ENCODE measurements at places on chromosomes 6 and 20.

DNA sequence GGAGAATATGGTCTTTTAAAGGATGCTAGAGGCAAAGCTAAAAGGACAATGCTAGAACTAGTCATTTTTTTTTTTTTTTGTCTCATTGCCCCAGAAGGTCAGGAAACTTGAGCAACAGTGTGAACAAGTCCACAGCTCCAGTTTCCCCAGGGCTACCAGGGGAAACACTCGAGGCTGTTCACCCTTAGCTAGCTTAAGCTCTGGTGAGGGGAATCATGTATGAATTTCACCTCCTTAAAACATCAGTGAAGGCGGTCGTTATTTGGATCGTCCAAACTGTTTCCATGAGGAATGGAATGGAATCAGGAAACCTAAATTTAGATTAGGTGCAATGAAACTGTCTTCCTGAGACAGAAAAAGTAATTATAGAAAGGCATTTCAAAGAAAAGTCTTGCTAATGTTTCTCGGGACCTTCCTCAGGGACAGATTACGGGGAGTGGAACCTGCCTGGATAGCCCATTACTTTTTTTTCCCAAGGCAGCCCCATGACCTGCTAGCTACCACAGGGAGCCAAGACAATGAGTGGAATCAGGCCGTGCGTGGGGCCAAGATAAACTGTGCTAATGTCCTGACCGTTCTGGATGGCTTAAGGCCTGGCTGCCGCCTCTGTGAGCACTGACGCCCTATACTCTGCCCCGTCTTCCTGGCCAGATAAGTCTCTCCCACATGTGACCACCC lies 164.8 kb upstream of the SGK1 start:
- no peak for DNase-seq

DNA sequence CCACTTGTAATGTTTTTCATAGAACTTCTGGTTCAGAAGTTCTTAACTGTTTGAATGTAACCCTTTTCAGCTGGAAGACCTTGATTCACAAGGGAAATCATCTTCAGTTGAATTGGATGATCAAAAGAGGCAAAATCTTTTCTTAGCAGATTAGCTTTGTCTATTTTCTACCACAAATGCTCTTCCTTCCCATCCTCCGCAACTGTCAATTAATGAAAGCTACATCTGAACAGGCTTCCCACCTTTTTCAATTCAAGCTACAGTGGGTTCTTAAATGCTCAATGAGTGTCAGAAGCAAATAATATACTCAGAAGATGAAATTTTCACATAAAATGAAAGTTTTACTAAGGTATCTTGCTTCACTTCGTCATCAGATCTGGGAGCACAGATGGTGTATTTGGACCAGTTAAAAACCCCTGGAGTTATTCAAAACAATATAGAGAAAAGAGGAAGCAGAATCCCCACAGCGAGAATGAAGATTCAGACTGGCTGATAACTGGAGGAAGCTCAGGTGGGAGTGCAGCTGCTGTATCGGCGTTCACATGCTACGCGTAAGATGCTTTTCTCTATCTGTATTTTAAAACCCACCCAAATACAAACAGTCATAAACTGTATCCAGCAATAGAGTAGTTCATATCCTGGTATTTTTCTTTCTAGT lies 19.4 kb downstream of the QRSL1 start:
- no peak for DNase-seq

GRCh38 chr20:24692446-24693200 lies 223.2 kb downstream of the SYNDIG1 start:
- DNase-seq = no peak

DNA sequence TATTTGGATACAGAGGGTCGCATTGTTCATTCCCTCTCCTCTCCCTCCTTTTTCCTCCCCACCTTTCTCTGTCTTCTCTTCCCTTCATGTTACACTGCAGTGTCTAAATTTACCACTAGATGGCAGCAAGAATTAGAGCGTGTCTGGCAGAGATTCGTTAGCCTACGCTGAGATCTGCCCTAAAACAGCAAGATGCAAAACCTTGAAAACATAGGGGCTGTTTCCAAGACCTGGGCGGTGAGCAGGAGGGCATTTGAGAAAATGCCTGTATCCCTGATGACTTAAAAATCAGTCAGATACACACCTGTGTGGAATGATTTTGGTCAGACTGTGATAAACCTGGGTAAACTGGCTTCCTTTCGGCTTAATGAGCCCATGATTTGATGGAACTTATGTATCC lies 101.5 kb upstream of the ISM1 start:
- DNase-seq = no peak

DNA sequence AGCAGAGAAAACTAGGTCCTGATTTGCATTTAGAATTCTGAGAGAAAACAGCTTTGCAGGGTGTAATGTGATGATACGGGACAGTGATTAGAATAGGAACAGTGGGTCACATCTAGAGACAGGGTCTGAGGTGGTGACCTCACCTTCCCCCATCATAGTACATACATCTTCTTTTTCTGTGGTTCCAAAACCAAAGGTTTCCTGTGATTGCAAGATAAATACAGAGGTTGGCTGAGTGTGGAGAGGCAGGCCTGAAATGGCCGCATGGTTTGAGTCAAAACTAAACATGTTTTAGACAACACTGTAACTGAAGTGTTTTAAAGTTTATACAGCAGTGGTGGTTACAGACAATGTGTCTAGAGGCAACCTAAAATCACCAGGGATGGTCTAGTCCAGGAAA lies 10.4 kb upstream of the NT5DC1 start:
- no peak for DNase-seq

GRCh38 chr20:25543068-25543467 lies 42.3 kb downstream of the NINL start:
- DNase-seq = no peak

DNA sequence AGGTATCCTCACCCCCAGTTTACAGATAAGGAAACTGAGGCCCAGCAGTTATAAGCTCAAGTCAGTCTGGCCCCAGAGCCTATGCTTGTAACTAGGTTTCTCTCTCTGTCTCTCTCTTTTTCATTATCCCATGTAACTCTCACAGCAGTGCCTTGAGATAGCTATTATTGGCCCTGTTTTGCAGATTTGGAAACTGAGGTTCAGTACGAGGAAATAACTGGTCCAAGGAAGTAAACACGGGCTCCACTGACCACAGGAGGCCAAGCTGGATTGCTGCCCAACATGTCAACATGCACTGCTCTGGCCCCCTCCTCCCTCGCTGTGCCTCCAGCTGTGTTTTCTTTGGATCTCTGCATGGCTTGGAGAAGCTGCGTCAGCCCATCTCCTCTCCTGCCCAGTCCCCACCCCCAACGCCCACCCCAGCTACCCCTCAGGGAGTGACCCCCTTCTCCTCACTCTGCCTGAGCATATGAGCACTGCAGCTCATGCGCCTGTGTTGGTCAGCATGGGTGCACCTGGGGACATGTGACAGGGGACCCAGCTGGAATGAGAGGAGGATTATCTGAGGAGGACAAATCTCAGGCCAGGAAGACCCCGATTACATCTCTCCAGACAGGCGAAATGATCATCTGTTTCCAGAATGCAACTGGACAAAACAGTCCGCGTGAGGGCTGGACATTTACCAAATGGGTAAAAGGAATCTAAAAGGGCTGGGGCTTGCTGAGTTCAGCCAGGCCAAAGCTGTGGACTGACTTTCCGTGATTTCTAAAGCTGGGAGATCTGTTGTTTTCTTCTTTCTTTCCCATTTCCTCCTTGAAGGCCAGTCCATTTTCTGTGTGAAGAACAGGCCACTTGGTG lies 7.8 kb upstream of the PLTP start:
- DNase-seq = no peak

DNA sequence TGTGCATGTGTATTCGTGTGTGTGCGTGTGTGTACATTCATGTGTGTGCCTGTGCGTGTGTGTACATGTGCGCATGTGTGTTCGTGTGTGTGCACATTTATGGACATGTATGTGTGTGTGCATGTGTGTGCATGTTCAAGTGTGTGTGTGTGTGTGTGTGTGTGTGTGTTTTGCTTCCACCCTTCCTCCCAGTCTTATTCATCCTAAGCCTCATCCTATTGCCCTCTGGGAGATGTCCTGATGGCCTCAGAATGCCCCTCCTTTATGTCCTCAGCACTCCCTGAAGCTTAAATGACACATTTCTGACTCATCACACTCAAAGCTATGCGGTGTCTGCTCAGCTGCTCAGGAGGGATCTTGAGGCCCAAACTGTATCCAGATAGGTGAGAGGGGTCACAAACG lies 76.6 kb upstream of the CCDC167 start:
- DNase-seq = no peak

DNA sequence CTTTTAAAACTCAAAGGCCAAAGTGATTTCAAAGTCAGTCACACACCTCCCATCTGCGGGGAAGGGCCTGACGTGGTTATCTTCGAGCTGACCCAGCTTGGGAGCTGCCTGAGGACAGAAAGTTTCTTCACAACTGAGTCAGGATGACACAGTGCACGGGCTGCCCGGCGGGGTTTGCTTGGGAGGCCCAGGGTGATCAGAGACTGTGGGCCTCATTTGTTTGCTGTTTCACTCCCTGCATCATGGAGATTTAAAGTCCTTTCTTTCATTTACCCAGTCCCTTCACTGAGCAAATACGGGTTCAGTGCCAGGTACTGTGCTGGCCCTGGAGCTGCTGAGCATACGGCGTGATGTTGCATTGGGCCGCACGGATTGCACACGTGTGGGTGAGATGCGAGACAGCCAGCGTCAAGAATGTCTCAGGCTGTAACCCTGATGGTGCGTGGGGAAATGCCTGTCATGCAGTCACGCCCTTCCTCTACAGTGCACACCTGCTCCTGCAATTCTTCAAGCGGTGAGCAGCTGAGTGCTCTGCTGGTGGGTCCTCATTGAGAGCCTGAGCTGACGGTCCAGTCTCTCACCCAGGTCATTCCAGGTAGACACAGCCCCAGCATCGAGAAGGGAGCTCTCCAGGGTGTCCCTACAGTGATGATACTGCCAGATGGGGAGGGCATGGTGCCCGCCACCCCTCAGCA lies 82.7 kb upstream of the PMEPA1 start:
- no peak for DNase-seq

DNA sequence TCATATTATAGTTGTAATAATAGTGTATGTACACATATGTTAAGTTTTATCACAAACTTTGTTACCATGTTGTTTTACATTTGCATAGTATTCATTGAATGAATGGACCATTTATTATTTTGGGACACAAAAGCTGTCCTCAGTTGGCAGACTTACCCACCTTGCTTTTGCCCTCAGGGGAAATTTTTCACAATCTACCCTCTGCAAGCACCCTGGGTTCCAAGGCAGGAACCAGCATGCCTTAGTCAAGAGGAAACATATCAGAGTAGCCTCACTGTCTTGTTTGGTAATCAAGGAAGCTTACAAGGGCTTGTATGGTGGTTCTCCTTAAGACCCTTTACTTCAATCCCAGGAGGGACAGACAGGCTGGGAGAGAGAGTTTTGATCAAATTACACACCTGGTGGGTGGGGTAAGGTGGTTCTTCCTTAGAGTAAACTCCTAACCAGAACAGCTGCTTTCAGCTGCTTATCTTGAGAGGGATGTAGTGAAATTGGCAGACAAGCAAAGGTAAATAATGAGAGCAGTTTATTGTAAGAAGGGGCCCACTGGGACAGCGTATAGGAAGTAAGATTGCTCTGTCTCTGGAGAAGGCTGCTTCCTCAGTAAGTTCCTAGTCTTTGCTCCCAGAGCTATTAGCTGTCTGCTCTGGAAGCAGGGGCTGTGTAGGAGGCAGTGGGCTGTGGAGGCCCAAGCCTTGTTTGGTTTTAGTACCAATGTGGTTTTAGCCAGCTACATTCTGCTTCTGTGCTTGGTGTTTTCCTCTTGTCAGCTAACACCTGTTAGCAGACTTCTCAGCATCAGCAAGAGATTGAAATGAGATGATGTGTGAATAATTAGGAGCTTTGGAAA lies 31.1 kb downstream of the BRPF3 start:
- DNase-seq = no peak

GRCh38 chr6:3386374-3386857 lies 70.4 kb downstream of the SLC22A23 start:
- DNase-seq = no peak

DNA sequence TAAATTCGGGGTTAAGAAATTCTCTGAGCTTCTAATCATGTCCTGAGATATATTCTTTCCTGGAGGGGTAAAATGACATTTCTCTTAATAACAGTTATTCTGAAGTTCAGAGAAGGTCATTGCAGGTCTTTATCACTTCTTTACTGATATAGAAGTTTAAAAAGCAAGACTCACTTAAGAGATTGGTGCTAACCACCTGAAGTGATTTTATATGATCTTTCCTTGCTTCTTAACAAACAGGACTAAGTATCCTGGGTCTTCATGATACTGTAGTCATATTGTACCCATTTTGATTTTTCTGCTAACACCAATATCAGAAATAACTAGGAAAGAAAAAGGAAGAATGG lies 39.3 kb upstream of the PRDM1 start:
- no peak for DNase-seq

Measured in T-helper 17 cell (primary cell).